HFFc6 (cell line): ENCODE measurements at places on chromosomes 7 and 10.

DNA sequence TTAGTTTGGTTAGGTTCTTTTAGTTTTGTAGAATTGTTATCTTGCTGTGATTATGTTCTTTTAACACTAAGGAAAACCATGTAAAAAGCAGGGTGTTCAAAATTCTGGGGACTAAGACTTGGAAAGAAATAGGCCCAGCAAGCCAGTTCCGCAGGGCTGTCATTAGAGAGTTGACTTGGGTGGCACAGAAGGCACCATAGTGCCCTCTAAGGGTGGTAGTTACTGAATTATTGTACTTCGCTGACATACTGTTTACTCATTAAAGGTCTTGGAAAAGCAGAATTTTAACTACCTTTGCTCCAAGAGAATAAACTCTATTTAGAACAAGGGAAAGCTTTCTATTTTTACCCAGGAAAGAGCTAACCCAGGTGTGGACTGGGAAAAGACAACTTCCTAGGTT is 86.5 kb downstream of the OTUD1 start:
- peak; percentile 9 for DNase-seq

DNA sequence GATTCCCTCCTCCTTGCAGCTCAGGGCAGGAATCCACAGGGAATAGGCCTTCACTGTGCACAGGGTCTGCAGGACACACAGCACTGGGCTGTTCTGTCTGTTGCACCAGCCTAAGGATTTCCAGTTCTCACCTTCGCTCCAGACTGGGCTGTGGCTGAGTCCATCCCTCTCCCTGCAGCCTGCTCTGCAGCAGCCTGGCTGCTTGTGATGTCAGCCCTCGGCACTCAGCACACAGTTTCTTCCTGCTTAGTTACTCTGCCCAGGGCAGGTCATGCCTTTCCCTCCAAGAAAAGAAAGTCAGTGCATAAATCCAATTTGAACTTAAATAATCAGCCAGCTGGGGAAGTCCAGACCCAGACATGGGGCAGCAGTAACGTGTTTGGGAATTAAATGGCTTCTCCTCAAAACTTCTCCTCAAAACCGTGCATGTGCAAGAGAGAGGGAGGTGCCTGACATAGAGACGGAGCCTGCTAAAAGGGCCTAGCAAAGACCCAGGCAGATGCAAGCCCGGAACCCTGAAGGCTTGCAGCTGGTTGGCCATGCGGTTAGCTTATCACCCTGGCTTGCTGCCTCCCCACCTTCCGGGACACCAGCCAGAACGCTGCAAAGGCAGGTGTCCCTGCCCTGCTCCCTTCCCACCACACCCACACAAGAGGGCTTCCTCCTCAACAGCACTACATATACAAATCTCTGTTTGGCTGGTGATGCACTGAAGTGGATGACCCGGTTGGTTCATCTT is 10.9 kb upstream of the GDF2 start:
- DNase-seq, result no peak

- no peak for DNase-seq
Measured at GRCh38 chr10:57094083-57094482, 733.0 kb upstream of the ZWINT start.

DNA sequence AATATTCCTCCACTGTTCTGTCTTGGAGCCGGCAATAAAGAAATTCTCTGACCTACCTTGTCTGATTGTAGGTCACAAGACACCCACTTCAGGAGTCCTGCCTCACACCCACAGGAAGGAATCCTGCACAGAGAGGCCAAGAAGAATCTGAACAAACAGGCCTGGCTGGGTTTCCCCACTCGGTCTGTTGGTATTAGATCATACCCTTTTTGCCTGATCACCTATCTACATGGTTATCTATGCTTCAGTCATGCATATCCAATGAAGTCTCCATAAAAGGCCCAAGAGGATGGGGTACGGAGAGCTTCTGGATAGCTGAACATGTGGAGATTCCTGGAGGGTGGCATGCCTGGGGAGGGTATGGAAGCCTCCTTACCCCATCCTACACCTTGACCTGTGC is 12.3 kb downstream of the OGDH start:
- no peak for DNase-seq

DNA sequence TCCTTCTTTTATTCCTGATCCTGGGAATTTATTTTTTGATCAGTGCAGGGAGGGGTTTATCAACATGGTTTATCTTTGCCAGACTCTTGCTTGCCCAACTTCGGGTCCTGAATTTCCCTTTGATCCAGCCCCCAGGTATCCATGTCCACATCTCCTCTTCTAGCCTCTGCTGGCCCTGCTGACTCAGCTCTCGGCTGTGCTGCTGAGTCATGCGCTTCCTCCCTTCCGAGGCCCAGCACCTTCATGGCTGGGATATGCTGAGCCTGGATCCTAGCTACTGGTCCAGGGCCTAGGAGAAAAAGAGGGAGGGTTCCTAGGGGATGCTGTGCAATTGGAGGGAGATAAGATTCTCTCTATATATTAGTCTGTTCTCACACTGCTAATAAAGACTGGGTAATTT is 380.7 kb upstream of the SHH start:
- no peak for DNase-seq

DNA sequence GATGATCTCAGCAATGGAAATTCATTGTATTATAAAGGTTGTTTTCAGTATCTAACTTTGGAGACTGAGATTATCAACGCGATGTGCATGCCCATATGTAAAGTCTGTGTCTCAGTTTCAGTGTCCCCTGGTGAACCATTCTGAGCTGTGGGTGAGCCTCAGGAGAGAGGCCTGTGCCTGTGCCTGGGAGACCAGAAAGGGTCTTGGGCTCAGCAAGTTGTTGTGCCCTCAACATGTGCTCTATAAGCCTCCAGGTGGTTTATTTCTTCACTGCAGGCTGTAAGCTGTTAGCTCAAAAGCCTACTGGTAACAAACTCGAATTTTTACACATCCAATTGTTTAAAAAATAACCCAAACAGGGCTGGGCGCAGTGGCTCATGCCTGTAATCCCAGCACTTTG is 151.9 kb downstream of the PKD1L1 start:
- peak; percentile 15 for DNase-seq

DNA sequence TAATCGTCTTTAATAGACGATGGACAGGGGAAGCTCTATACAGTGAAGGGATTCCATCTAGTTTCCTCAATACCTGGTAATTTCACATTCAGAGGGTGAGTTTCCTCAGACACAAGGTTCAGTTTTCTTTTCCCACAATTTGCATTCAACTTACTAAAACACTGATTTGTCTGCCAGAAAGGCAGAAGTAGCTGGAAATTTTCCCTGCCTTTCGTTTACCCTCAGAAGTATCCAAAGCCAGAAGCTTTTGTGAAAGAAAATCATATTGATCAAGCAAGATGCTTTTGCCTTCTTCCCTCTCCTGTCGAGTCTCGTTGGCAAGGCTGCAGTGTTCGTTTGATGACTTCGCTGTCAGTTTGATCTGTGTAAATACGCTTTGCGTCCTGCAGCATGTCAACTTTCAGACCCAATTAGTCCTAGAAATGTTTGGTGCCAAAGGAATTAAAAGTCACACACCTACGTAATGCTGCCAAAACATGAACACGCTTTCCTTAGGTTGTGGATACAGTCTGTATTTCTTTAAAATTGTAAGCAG is 631.9 kb upstream of the FOXK1 start:
- DNase-seq, result no peak

GRCh38 chr10:15725603-15726002 is 5.9 kb upstream of the ITGA8 start:
- DNase-seq, result peak; percentile 63

GRCh38 chr7:148811892-148812291 is 72.2 kb downstream of the EZH2 start:
- DNase-seq, result no peak

- DNase-seq, result no peak
Measured at GRCh38 chr7:33887266-33887975, 17.9 kb upstream of the BMPER start.

- peak; percentile 36 for DNase-seq
Measured at GRCh38 chr7:35424869-35425495, 171.1 kb upstream of the TBX20 start.

DNA sequence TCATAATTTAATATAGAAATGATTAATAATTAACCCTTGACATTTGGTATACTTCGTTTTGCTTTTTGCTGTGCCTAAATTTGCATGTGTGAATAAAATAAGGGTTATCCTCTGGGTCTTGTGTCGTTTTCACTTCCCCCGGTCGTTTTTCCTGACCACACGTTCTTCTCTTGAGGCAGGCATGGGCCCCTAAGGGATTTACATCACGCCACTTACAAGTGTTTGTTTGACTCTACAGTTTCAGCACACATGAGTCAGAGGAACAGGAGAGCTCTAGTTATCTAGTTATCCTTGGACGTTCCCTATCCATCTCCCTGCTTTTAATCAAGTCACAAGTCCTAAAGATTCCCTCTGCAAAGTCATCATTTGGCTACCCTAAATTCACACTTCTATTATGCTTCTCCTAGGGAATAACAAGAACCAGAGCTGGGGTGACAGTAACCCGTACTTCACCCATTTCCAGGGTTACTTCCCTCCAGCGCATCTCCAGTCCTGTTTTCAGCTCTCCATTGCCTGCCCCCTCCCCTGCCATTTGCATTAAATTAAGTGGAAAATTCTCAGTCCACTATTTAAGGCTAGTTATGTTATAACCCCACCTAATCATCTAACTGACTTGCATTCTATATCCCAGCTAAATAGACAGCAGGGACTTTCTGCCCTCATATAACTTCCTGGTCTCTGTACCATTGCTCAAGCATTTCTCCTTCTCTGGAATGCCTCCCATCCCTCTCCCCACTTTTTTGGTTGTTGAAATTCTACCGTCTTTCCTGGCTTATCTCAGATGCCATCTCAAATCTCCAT is 206.9 kb downstream of the PTEN start:
- DNase-seq, result no peak

DNA sequence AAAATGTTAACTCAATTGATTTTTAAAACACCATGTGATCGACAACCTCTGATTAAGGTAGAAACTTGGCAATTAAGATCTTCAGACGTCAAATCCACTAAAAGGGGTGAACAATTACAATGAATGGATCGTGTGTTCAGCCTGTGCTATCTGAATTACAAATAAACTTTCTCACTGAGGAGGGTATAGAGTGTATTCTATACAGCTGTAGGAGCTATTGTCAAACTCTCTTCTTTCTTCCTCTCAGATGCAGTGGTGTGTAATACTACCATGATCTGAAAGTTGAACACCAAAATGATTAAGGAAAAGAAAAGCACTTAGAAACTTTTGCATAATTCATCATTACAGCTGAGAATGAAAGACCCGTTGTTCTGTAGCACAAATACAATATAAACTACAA is 32.2 kb upstream of the MACC1 start:
- DNase-seq, result no peak

DNA sequence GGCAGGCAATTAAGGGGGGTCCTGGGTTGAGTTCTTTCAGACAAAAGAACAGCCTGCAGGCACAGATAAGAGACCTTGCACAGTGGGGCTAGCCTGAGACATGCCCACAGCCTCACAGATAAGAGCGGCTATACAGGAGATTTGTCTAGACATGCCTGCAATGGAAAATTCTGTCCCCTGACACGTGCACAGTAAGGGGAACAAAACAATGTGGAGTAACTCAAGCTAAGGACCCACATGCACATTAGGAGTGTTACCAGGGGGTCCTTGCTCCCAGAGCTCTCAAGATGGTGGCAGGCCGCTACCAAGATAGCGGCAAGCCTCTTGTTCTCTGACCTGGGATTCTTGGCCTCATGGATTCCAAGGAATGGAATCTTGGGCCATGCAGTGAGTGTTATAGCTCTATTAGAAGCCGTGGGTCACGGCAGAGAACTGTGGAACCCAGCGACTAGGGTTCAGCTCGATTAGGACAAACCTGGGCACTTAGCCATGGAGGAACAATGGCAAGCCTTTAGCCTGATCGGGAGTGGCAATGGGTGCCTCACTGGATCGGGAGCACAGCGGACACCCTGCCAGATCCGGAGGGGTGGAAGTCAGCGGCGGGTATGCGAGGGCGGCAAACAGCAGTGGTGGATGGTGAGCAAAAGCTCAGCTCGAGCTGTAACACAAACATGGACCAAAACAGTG is 196.9 kb downstream of the CCSER2 start:
- DNase-seq, result no peak

GRCh38 chr7:1020849-1021251 is 23.5 kb upstream of the GPR146 start:
- no peak for DNase-seq

DNA sequence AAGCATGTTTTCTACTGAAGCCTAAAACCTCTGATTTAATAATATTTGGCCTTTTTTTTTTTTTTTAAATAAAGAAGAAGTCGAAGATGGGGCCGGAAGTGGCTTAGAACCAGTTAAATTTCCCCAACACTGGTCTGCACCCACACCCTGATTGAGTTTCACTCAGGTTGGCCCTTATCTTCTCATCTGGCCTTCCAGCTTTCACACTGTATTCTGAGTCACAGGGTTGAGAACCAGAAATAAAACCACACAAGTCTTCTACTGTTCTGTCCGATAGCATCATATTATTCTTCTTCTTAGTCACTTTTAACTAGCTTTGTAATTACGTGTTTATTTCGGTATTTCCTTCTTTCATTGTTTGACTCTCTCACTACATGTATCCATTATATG is 9.9 kb downstream of the ZNF365 start:
- DNase-seq, result peak; percentile 91

GRCh38 chr7:35700865-35701264 is 5.9 kb upstream of the HERPUD2 start:
- no peak for DNase-seq

DNA sequence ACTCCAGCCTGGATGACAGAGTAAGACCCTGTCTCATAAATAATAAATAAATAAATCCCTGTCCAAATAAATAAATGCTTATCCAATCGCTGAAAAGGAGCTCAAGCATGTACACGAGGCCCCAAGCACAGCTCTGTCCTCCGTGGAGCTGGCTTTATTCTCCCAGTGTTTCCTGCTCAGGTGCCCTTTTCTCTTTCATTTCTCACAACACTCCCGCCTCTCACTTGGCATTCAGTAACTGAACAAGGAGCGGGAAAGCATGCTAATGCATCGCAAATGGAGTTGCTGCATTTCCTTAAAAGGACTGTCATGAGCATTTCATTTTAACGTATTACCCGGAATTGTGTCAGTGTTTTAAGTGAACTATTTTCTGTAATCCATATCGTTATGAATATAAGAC is 210.9 kb upstream of the C7orf33 start:
- DNase-seq, result no peak
